ENCODE measurements at places on chromosomes 1 and 21.

- no peak for DNase-seq
Observed at GRCh38 chr21:43967981-43968380, 44.1 kb upstream of the TRAPPC10 start.

DNA sequence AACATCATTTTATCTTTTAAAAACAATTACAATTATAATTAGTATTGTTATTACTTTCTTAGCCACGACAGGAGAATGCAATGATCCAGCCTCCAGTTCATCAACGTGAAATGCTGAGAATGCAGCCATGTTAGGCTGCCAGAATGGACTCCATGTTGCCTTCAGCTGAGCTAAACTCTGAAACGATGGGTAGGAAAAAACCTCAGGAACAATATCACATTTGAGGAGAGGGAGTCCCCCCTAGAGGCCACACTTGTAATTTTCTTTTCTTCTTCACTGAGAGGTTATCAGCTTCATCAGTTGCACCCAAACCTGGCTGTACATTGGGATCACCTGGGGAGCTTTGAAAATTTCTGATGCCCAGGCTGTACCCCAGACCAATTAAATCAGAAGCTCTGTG is 34.6 kb upstream of the DNAH14 start:
- DNase-seq: no peak

DNA sequence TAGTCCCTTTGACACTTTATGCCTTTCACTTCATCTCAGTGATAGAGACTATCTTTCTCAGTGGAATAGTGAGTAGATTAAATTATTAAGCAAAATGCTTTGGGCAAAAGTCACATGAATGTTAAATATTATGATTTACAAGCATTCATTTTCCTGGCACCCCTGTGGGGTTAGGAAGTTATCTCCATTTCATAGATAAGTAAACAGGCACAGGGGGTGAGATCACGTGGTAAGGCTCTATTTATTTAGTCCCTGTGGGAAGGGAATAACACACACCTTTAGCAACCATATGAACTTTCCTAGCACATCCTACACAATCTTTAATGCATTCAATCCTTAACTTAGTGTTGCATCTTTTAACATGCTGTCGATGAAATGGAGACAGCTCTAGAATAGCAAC is 12.3 kb downstream of the PSMB2 start:
- DNase-seq: no peak

DNA sequence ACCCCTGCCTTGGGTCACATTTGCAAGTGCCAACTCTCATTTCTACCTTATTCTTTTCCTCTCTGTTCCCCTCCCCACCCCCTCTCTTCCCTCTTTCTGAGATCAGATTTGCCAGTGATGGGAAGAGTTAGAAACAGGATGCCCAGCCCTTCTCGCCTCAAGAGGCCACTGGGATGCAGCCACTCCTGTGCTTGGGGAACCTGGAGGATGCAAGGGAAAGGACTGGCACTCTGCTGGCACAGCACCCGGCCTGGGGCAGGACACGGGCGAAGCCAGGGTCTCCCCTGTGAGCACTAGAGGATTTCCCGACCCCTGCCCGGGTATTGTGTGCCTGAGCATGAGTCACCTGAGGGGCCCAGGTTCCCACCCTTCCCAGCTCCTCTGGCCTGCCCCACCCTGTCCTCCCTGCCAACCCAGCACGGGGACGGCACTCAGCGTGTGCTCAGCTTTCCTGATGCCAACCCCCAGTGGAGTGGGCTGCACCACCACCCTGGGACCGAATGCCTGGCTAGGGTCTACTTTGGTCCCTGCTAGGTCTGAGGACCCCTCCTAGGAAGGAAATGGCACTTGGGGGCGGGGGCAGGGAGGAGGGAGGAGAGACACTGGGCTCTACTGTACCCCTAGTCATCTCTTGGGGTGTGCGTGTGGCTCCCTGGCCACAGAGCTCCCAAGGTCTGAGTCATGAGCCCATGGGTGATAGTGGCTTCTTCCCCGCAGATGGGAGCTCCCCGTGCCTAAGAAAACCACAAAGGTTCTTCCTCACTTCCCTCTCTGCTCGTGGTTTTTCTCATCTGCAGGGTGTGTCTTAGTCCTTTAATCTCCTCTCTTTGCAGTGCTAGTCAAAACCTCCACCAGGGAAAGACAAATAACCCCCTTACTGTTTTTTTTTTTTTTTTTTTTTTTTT is 12.4 kb downstream of the LMNA start:
- peak; percentile 65 for DNase-seq

- DNase-seq: peak; percentile 51
Observed at GRCh38 chr1:54671985-54672608, 30.5 kb downstream of the MROH7 start.

GRCh38 chr1:189429610-189430009 is 1048.1 kb downstream of the BRINP3 start:
- no peak for DNase-seq

GRCh38 chr21:37005548-37006485 is 685 bp upstream of the RIPPLY3 start:
- DNase-seq: no peak

GRCh38 chr1:36871146-36871971 is 163.0 kb downstream of the GRIK3 start:
- DNase-seq: no peak

DNA sequence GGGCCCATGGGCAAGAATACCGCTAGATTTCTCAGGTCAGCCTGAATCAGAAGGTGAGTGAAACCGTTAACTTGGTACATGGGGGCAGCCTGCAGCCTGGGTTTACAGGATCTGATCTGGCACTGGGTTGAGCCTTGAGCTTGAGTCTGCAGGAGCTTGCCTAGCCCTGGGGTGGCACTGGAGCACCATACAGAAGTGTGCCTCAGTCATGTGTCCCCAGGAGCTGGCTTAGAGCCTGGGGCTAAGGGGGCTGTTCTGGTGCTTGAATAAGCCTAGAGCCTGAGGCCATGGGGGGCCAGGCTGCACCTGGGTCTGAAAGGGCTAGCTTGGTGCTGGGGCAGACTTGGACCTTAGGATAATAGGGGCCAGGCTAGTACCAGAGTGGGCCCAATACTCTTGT is 457.2 kb upstream of the PBX1 start:
- no peak for DNase-seq

DNA sequence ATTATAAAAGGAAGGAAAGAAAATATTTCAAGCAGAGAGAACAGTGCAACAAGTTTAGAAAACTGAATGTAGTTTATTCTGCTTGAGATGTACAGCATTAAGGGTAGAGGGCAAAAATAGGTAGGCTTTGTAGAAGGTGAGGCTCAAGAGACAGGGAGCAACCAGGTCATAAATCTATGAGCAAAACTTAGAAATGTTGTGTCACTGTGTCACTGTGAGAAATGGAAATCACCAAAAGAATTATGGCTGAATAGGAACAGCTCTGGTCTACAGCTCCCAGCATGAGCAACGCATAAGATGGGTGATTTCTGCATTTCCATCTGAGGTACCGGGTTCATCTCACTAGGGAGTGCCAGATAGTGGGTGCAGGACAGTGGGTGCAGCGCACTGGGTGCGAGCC is 53.6 kb downstream of the TNFSF4 start:
- no peak for DNase-seq

GRCh38 chr21:35743571-35743970 is 316.8 kb downstream of the SETD4 start:
- DNase-seq: no peak

- no peak for DNase-seq
Observed at GRCh38 chr21:28758042-28758882, 234.4 kb downstream of the LTN1 start.

- DNase-seq: no peak
Observed at GRCh38 chr21:29235714-29236197, 63.0 kb upstream of the BACH1 start.

- DNase-seq: no peak
Observed at GRCh38 chr1:7450838-7451237, 320.3 kb upstream of the VAMP3 start.

- no peak for DNase-seq
Observed at GRCh38 chr1:219529116-219529515, 83.8 kb downstream of the ZC3H11B start.

DNA sequence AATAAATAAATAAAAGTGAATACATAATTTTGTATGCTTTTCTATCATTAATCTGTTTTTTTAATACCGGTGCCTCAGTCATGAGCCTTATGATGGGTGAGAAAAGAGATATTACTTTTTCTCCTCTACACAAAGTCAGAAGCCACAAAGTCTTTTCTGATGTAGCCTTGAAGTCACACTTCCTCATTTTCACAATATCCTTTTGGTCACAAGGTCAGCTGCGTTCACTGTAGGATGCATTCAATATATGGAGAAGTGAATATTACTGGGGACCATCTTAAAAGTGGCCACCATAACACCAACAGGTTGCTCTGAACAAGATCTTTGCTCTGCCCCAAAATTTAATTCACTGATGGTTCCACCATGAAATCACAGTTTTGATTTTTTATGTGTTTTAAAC is 83.3 kb upstream of the TNR start:
- DNase-seq: no peak

GRCh38 chr1:221228594-221228993 is 349.4 kb downstream of the HLX start:
- DNase-seq: no peak

GRCh38 chr1:18819986-18820790 is 39.3 kb downstream of the TAS1R2 start:
- DNase-seq: no peak

DNA sequence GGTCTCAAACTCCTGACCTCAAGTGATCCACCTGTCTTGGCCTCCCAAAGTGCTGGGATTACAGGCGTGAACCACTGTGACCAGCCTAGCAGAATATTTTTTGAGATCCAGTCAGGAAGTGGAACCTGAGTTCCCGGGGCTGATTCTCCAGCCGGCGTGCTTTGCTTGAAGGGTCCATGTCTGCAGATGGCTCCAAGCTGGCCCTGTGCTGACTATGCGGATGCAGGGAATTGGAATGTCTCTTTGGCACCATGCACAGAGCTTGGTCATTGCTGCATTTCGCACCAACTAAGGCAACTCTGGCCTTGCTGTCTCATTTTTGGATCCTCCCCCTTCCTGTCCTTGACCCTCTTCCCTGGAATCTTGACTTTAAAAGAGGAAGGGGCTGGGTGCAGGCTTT is 28.1 kb downstream of the ARHGEF10L start:
- no peak for DNase-seq

- no peak for DNase-seq
Observed at GRCh38 chr1:223847781-223848345, 2.1 kb upstream of the TP53BP2 start.

GRCh38 chr1:203168256-203168786 is 7.3 kb downstream of the MYBPH start:
- DNase-seq: no peak

GRCh38 chr1:40703316-40703715 is 11.8 kb downstream of the NFYC start:
- DNase-seq: no peak

GRCh38 chr1:53956308-53957168 is 10.4 kb downstream of the LRRC42 start:
- DNase-seq: no peak

GRCh38 chr21:29372063-29372802 is 73.5 kb downstream of the BACH1 start:
- no peak for DNase-seq

- DNase-seq: no peak
Observed at GRCh38 chr1:91613595-91613994, 112.9 kb downstream of the CDC7 start.

DNA sequence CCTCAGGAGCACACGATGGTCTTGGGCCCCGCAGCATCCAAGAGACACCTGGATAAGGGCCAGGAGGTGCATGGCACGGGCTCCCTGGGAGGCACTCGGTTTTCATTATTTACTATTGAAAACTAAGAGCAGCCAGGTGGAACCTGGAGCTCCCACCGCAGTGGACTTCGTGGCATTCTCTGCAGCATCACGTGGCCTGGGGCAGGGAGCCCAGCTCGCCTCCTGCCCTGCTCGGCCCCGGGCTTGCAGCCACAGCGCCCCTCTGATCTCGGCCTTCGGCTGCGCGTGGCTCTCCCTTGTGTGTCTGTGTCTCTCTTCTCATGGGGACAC is 121.6 kb downstream of the SIK1 start:
- DNase-seq: no peak

GRCh38 chr1:54439550-54440223 is 33.5 kb upstream of the SSBP3 start:
- DNase-seq: no peak

GRCh38 chr1:71461416-71461815 is 380.6 kb upstream of the ZRANB2 start:
- no peak for DNase-seq

GRCh38 chr1:150613061-150613920 is 16.1 kb downstream of the ENSA start:
- DNase-seq: no peak

DNA sequence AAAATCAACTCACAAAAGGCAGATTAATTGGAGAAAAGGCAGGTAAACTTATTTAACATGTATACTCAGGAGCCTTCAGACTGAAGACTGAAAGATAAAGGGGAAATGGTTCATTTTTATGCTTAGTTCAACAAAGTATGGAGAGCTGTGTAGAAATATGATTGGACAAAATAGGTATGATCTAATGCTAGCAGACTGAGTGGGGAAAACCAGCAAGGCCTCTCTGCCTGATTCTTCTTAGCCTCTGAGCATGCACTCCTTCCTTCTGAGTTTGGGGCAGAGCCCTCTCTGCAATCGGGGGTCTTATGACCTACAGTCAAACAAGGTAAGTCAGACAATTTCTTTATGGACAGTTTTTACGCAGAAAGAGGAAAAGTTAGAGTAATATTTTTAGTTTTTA is 38.8 kb upstream of the SUCO start:
- DNase-seq: no peak

GRCh38 chr1:61293197-61293596 is 210.8 kb downstream of the NFIA start:
- no peak for DNase-seq

DNA sequence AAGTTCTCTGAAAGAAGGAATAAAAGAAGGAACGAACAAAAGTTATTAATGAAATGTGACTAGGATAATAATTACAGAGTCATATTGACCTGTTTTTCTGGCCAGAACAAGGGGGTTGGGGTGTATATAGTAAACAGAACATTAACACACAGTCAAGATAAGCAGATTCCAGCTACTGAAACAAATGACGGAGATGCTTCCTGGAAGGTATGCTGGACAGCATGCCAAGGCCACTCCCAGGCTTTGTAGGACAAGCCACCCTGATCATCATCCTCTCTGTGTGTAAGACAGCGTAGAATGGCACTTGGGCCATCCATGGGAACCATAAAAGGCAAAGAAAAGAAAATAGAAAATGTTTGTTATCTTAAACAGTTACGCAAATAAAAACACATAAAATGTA is 120.7 kb downstream of the TGFBR3 start:
- no peak for DNase-seq

DNA sequence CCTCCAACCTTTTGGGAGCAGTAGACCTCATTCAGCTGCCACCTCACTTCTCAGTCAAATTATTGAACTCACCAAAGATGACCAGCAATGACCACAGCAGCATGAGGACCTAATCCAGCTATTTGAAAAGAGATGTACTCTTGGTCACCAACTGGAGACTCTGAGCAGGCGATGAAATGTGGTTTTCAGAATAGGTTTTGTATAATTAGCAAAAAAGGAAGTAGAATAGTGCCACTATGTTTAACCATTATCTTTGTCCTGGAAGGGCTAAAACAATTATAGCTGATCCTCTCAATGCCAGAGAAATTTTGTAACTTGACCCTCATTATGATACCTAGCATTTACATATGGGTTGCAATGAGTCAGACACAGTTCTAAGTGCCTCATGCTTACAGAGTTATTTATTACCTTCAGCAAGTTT is at the start of gene FCRL2:
Gene FCRL2, minus strand, starts transcription at position 162 of the 421 bp plus-strand sequence. Its CDS starts 59 bp downstream, at position 103.
- no peak for DNase-seq

GRCh38 chr1:151581921-151582320 is 29.9 kb upstream of the SNX27 start:
- DNase-seq: no peak
